ENCODE measurements at places on chromosomes 6 and 20.

- DNase-seq = no peak
Measured at GRCh38 chr6:135087403-135087802, 32.8 kb upstream of the HBS1L start.

GRCh38 chr6:167996424-167997199 is 859 bp upstream of the KIF25 start:
- no peak for DNase-seq

- no peak for DNase-seq
Measured at GRCh38 chr6:34152042-34152524, 6.2 kb upstream of the GRM4 start.

GRCh38 chr6:157099912-157100593 is 223.3 kb downstream of the TMEM242 start:
- no peak for DNase-seq

DNA sequence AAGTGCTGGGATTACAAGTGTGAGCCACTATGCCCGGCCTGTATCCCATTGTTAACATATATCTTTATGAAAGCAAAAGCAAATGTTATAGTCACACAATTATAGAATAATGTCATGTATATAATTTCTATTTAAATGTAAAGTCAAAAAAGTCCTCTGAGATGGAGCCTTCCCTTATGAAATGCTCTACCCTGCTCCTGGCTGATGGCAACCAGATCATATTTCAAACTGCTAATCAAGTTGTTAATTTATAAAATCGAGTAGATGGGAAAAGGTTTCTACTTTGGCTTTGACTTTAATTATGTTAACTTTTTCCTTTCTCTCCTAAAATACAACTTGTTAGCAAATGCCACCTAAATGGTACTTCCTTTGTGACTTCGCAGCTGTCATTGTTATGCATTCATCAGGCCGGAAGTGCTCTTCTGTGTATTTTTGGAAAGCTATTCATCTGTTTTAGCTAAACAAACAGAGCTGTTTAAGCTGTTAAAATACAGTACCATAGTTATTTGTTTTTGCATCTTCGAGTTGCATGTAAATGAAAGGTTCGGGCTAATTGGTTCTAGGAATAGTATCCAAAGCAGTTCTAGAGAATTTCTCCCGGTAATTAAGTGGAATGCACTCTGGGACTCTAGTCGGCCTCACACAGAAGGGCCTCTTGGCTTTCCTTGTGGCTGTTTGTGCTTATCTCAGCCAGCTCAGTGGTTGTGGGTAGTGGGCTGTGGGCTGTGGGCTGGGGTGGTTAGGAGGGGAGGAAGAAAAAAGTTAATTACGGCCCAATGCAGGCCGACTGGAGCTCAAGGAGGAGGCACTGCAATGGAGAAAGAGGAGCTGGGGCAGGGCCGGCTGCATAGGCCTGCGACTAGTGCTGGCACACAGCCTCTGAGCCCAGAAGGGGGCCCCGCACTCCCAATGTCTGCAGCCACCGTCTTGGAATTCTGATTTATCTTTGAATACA is 34.8 kb downstream of the SLC35D3 start:
- DNase-seq = no peak

- no peak for DNase-seq
Measured at GRCh38 chr6:108165714-108166663, at the start of gene NR2E1. NR2E1 (plus strand) TSS chr6:108166022; CDS start chr6:108166766, 744 bp downstream.

DNA sequence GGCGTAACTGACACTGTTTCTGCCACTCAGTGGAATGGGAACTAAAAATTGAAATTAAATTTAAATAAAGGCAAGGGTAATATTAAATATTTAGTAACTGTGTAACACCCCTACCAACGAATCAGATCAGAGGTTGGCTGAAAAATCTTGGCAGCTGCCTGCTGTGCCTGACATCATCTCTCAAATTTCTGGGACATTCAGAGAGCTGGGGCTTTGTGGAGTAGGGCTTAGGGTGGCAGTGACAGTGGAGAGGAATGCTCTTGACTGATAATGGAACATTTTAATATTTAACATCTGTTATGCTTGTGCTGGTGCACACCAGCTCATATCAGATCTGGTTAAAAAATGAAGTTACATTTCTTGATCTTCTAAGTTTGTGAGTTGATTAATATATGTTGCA is 62.2 kb downstream of the RFPL4B start:
- DNase-seq = no peak

DNA sequence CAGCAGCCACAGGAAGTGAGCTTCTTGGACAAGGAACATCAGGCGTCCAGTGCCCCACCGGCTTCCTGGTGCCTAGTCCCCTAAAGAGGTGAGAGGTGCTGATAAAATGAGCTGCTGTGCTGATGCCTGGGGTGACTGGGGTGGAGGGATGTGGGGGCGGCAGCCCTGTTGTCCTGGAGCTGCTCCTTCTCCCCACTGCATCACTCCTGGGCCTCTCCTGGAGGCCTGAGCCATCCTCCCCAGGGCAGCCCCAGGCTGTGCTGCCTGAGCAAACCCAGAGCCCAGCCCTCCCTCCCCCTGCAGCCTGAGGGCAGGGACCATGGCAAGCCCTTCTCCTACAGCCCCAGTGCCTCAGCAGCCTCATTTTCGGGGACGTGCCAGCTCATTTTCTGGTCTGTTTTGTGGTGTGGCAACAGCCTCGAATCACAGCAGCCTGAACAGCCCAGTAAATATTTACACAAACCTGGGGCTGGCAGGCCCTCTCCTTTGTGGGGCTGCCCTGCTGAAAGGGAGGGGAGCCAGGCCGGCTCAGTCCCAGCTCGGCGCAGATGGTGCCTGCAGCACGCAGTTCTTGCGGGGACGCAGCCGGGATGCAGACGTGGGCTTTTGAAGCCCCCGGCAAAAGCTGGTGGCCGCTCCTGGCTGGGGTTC is 259.9 kb downstream of the DLL1 start:
- DNase-seq = no peak

DNA sequence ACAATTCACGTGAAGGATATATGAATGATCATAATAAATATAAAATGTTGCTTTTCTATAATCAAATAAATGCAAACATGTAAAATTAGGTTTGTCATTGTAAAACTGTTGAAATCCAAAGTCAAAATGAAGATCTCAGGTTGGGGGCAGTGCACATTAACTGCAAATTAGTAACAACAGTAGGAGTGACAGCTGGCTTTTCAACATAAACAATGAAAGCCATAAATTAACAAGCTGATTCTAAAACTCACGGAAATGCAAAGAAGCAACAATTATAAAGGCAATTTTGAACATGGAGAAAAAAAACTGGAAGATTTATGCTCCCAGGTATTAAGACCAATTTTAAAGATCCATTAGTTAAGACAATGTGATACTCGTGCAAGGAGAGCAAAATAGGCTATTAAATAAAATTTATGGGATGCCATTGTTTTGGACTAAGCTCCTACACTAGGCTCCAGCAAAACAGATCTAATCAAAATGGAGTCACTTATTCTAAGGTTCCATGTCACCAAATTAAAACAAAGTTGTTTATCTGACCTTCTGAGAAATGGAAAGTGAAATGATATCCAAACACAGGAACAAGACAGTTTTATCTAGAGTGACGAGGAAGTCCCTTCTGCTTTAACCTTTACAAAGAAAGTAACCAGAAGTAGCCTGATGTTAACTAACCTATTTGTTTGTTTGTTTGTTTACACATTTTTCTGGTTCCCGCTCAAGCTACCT is 770.8 kb downstream of the EPHA7 start:
- DNase-seq = no peak

- no peak for DNase-seq
Measured at GRCh38 chr6:18243302-18243893, 20.9 kb downstream of the DEK start.
